ENCODE measurements at places on chromosomes 1 and 21.

- DNase-seq = no peak
These were observed 168.2 kb upstream of the C1orf105 start for GRCh38 chr1:172252321-172252720.

DNA sequence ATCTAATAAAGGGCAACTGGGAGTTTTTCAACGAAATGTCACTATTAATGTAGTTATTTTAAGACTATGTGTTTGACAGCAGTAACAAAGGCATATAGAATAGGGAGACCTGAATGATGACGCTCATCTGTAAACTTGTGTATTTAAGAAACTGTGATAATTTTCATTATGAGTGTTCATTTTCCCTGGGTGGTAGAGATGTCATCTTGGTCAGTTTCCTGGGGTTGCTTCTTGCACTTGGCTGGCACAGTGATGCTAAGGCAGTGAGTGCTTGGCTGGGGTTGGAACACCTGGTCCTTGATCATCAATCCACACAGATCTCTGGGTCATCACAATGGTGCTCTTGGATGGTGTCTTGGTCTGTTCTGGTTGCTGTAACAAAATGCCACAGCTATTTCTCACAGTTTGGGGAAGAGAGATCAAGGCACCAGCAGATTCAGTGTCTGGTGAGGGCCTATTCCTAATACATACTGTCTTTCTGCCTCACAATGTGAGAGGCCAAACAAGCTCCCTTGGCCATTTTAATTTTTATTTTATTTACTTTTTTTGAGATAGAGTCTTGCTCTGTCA lies 7.9 kb upstream of the SMYD2 start:
- DNase-seq = no peak

DNA sequence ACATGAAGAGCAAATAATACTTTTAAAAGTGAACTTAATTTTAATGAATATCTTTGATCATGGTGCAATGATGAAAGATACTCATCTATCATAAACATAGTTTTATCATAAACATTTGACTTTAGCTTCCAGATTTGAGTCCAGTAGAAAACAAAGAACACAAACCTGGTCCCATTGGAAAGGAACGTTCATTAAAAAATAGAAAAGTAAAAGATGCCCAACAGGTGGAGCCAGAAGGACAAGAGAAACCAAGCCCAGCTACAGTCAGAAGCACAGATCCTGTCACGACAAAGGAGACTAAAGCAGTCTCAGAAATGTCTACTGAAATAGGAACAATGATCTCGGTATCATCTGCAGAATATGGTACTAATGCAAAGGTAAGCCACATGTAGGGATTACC lies 55.6 kb upstream of the MYOCOS start:
- no peak for DNase-seq

- no peak for DNase-seq
These were observed 27.7 kb downstream of the L1TD1 start for GRCh38 chr1:62222321-62222720.

- DNase-seq = no peak
These were observed 8.7 kb upstream of the MDM4 start for GRCh38 chr1:204507317-204508105.

DNA sequence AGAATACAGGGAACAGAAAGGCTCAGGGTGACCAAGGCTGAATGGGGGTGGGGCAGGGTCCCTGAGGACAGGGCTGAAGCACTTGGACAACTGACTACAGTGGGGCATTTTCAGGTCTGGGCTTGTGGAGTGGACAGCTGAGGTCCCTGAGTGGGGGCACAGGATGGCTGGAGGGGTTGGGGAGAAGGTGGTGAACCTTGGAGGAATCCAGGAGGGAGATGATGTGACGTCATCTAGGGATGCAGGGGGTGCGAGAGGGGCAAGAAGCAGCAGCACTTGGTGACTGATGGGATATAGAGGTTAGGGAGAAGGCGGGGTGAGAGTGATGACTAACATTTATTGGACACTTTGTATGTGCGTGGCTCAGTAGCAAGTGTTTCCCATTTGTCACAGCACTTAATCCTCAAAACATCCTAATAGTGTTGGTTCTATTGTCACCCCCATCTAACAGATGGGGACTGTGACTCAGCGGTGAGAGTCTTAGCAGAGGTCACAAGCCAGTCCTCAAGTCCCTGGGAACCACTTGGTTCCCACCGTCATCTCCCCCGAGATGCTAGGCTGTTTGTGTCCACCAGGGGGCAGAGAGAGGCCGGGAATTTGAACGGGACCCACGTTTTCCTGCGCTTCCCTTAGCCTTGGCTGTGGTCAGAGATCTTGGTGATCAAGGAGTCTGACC lies 27.9 kb upstream of the BMP8B start:
- DNase-seq = peak; percentile 58

DNA sequence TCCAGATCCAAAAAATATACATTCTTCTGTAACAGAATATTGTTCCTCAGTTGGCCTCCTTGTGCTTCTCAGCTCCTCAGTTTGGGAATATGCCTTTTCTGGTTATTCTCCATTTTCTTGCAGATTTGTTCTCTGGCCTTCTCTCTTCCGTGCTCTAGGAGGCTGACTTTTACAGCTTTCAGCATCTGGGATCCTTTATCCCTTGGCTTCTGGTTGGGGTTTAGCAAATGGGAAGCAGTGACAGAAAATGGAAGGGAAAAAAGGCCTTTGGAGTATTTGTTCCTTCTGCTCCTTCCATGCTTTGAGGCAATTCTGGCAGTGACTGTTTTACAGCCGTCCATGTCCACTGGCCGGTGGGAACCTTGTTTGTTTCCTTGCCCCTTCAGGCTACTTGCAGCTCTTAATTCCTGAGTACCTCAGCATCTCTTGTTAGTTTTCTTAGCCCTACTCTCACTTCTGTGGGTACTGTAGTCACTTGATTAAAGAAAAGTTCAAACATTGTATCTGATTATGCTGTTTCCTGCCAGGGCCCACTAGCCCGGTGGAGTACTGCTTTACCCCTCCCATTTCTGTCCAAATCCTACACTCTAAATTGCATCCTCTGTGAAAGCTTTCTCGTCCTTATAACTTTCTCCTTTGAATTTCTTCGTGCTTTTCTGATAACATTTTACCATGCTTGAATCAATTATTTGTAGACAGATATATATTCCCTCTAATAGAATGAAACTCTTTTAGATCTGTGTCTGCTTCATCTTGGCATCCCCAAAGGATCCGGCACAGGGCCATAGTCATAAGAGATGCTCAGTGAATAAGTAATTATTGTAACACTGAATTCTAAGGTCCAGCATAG lies 118.2 kb downstream of the OSBPL9 start:
- DNase-seq = no peak

DNA sequence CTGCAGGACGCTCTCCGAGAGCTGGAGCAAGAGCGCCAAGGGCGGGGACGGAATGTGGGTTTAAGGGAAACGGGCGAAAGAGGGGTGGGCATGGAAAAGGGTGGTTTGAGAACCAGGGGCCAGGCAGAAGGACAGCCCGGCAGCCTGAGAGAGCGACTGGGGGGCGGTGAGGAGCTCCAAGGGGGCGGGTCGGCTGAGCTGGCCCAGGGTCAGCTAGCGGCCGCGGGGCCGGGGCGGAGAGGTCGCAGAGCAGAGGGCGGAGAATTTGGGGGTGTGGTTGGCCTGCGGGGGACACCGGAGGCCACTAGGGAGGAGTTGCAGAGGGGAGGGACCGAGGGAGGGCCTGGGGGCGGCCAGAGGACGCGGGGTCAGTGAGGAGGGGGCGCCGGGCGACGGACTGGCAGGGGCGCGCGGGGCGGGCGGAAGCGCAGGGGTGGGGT lies 54.7 kb downstream of the NDUFS5 start:
- no peak for DNase-seq

GRCh38 chr21:16605597-16605996 lies 875.8 kb downstream of the USP25 start:
- DNase-seq = no peak

- no peak for DNase-seq
These were observed 35.4 kb downstream of the RSPH1 start for GRCh38 chr21:42460391-42461184.

DNA sequence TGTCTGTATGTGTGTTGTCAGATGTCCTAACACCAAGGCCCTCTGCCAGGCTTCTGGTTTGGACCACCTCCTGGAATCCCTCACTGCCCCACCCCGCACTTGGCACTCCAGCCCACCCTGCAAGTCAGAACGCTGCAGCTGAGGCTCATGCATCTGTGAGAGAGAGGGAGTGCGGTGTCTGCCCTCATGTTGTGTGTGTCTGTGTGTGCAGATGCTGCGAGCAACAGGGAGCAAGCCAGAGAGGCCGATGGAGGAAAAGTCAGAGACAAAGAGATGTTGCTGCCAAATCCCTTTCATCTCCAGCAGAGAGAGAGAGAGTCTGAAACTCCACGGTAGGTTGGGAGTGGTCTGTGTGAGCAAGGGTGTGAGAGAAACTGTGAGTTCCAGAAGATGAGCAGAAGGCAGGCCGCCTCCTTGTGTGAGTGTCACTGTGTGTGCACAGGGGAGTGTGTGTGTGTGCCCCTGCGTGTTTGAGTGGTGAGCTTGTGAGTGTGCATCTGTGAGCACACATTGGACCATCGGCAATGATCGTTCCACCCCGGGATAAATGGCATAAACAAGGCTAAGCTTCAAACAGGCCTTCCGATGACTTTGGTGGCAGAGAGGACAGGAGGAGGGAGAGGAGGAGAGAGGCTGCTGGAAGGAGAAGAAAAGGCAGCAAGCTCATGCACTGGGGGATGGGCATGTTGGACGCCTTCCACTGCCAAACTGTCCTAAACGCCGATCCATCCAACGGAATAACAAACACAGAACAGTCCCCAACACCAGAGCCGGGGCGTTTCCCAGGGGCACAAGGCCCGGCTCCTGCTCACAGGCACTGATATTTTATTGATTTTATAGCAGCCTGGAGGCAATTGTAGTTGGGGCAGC lies 99.2 kb upstream of the GRIK3 start:
- DNase-seq = no peak

DNA sequence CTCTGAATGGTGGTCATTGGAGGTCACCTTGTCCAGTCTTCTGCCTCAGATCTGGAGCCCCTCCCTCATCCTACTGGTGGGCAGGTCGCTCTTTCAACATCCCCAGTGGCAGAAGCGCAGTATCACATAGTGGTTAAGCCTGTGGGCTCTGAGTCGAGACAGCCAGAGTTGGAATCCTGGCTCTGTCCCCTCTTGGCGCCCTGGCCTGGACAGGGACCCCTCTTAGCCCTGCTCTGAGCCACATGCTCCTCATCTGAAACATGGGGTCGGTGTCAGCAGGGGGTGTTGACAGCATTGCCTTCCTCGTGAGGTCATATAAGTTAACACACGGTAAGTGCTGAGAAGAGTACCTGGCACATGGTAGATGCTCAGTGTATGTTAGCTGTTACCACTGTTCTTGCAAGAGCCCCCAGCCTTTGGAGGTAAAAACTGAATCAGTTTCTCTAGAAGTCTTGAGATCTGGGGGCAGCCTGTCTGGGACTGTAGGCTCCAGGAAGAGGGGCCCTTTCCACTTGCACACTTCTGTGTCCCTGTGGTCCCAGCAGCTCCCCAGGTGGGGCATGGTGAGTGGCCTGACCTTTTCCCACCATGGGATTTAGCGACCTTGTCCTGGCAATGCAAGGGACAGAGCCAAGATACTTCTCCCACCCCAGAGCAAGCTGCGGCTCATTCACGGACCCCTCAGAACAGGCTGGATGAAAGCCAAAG lies 6.4 kb downstream of the ZC3H12A start:
- no peak for DNase-seq

DNA sequence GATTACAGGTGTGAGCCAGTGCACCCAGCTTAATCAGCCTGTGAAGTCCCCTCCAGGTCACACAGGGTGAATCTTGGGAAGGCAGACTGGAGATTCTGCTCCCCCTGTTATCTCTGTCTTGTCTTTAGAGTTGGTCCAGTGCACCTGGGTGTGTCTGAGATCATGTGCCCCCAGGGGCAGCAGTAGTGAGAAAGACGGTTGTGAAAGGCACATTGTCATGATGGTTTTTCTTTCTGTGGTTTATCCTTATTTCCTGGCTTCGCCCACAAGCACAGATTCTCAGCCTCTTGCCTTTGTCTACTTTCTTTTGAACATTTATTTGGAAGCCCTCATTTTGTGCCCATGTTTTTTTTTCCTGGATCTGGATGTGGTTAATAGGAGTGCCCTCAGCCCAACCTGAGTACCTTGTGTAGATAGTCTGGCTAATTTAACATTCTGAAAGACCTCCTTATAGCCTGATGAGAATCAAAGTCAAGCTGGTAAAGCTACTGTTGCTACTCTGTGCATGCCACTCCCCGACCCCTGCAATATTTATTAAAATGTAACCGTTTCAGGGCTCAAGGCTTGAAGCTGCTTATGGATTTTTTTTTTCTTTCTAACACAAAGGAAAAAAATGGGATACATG lies 23.7 kb downstream of the UCK2 start:
- DNase-seq = peak; percentile 11

GRCh38 chr1:165376041-165376810 lies 19.7 kb upstream of the LMX1A start:
- DNase-seq = peak; percentile 74

DNA sequence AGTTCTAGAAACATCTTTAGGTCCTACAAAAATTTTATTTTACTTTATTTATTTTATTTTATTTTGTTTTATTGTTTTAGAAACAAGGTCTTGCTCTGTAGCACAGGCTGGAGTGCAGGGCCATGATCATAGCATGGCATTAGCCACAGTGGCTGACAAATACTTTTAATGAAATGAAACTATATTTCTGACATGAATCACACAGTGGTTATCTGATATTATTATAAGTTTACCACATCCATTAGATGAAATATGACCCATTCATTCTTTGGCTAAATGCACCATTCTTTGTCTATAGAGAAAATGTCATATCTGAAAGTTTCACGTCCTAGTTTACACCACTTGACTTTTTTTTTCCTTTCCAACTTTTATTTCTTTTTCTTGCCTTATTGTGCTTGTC lies 613.4 kb upstream of the ADAMTS5 start:
- no peak for DNase-seq

GRCh38 chr1:121525355-121525754 lies 340.6 kb downstream of the SRGAP2C start:
- DNase-seq = no peak

DNA sequence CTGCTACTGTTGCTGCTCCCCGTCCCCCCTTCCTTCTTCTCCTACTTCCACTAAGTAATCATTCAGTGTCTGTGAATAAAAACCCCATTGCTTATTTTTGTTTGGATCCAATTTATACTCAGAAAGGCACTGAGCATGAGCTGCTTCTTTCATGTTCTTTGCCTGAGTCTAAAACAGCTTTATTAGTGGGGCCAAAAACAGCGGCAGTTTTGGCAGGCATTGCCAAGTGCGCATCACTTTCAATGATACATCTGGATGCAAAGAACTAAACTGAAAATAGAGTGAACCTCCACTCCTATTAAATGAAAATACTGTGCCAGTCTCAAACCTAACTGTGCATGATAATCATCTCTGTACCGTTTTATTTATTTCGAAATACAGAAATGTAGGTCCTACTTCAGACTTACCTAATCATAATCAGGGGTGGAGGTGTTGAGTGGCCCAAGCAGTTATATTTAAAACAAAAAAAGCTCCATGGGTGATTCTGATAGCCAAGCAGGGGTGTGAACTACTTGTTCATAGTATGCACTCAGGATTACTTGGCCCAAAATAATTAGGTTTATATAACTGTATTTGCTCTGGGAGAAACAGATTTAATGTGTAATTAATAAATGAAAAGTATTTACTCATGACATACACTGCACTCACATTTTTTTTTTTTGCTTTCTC lies 48.4 kb downstream of the NEK7 start:
- DNase-seq = no peak

All from kidney glomerular epithelial cell (primary cell).